ENCODE measurements at places on chromosomes 12 and 14. TPM values are rescaled to one million over a fixed set of nuclear protein-coding genes. Genes with fewer than 3 reads are reported as not detected.

DNA sequence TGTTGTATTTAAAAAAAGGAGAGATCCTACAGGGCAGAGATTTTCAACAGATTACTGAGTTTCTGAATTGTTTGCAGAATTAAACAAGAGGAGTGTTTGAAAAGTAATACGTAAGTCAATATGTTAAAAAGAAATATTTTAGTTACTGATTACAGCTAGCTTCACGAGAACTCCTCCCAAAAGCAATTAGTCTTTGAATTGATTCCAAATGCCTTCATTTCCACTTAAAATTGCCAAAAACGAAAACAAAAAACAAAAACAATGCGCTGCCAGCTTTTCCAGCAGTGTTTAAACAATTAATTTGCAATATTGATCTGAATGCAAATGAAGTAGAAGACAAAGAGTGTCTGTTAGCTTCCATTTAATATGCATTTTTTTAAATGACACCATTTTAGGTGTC lies 310.0 kb downstream of the IPO8 start:
- no peak for DNase-seq

DNA sequence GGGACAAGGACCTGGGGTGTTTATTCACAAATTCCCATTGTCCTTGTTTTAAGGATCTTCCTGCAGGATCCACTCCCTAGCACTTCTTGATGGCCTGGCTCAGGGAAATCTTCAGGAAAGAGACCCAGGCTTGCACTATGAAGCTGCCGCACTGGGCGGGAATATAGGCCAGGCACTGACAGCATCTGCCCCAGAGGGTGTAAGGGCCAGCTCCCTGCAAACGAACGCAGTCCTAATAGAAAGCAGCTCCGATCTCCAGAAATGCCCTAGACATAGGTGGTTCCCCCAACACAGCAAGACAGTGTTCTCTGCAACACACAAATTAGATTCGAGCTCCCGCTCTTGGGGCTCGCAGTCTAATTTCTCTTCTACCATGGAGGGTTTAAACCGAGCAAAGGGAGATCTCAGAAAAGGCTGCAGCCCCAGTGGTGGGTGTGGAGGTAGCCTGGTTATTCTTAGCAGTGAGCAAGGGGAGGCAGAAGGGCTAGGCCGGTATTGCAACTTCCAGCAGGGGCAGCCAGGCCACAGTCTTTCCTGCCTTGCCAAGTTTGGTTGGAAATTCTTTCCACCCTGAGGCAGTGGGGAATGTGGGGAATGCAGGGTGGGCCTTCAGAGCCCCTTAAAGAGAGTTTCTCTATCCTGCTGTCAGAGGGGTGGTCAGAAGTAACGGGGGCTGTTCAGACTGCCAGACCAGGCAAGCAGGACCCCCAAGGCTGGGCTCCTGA lies 16.1 kb upstream of the WSCD2 start:
- no peak for DNase-seq

DNA sequence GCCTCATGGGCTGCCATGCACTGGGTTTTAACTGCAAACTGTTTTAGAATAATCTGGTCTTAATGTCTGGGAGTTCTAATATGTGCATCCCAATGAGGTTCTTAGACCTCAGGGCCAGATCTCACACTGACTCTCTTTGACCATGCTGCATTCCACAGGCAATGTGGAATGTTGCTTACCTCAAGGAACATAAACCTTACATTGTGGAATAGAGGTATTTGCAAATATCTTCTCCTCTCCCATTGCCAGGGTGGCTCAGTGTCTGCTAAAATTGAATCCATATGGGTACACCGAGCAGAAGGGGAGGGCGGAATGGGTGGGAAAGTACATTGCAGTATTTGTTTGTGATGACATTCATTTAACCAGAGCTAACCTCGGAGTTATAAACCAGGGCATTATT lies 78.6 kb downstream of the CHST11 start:
- no peak for DNase-seq

Gene CDH24
- 0.43 TPM for total RNA-seq

Gene GPR132
- 0.40 TPM for total RNA-seq

Gene GRIP1
- 0.13 TPM for total RNA-seq

DNA sequence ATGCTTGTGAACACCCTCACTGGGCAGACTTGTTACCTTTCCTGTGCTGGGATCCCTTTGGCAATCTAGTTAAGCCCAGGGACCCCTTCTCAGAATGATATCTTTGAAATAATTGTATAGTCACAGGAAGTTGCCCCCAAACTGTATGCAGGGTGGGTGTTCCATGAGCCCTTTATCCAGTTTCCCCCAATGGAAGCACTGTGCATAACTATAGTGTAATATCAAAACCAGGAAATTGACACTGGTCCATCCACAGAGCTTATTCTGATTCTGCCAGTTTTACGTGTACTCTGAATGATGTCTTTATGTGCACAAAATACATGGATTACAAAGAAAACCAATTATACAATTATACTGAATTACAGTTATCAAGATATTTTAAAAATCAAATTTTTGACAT lies 24.2 kb downstream of the NGB start:
- no peak for DNase-seq

GRCh38 chr14:58401587-58401986 lies 5.9 kb downstream of the TOMM20L start:
- no peak for DNase-seq

DNA sequence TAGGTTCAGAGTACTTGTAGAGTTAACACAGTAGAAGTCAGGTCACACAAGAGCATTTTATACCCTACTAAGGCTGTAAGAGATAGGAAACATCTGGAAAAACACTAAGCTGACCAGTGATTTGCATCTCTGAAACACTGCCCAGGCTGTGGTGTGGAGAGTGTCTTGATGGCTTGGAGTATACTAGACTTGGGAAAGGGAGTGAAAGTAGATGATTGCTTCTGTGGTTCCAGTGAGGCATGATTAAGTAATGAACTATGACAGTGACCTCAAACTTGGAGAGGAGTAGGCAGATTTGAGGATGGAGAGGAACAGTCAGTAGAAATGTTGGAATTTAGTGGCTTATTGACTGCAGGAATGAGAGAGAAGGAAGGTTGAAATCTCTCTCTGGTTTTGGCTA lies 201.2 kb downstream of the FLRT2 start:
- no peak for DNase-seq

- DNase-seq: no peak
Observed at GRCh38 chr12:67758119-67758518, 109.6 kb downstream of the DYRK2 start.

Gene ZDHHC22
- not detected for total RNA-seq

Data from left lobe of liver (tissue), 2 donors.